ENCODE measurements at places on chromosomes 3 and 15.

DNA sequence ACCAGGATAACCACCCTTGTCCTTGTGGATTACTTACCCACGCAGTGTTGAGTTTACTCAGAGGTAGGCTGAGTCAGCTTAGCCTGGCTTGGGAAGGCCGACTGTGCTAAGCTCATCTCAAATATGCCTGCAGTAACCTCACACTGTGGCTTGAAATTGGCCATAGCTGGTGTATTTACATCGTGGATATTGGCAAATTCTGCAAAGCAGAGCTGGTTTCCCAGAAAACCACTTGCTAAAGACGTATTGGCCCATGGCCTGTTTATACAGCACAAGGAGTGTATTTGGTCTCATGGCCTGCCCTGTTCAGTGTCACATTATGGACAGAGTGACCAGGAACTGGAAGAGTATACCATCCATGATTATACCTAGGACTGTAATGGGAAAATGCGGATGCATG is 170.5 kb upstream of the UBE3A start:
- DNase-seq, result no peak

DNA sequence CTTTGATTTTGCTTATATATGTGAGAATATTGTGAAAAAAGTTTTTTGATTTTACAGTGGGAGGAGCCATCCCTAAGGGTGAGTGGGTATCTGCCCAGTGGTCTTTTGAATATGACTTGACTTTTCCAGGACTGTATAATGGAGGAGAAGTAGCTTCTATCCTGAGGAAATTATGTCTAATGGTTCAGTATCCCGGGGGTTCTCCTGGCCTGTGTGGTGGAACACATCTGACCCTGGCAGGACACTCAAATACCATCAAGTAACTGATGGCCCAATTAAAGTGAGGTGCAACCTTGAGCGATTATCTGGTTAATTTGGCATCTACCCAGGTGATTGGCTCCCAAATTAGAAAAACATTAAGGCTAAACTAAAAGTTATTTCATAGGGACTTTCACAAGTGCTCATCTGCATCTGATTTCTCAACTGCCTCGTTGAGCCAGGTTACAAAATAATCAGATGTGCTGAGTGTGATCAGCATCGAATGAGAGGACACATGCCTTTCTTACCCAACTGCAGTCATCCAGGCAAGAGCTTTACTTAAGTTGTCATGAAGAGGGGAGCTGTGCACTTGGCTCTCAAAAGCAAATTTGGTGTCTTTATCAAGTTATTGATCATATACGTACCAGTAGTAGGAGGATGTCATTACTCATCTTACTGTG is 201.4 kb downstream of the IL5RA start:
- no peak for DNase-seq

DNA sequence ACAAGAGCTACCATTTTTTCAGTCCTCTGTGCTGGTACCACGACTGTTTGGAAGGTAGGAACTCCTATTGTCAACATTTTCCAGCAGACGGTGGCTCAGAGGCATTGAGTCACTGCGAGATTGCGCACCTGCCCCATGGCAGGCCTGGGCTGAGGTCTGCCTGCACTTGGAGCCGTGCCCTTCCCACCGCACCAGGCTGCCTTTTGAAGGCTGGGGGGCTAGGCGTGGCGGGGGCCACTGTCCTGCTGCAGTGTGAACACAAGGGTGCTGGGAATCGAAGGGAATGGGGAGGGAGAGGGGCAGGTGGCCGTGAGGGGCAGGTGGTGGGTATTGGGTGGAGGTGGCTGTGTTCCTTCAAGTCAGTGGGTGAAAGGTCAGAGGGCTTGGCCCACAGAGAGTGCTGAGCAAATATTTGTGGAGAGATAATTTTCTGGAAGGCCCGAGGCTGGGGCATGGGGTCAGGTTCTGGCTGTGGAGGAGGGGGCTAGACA is 16.3 kb downstream of the SNX33 start:
- no peak for DNase-seq

- DNase-seq, result no peak
These were observed 26.2 kb downstream of the ATP13A3 start for GRCh38 chr3:194460566-194460965.

DNA sequence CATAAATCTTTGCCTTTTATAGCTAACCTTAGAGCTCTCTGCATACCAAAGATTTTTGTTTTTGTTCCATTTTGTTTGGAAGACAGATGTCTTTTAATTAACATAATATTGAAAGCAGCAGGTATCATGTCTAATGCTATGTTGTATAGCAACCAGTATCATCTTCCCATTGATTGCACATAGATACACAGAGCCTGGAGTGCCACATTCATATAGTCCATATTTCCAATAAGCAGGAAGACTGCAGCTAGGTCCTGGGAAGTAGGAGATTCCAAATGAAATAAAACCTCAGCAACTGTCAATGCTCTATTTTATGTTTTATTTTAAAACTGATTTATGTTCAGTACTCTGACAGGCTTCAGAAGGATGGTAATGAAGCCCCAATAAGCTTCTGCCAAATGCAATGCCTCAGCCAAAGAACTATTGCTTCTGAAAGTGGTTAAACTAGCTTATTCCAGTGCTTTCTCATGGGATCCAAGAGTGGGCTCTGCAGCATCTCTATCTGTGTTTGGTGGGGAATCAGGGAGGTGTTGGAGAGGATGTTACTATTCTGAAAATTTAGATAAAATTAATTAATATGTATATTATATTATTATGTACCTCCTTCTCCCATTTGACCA is 6.5 kb upstream of the KCNMB2 start:
- no peak for DNase-seq

- DNase-seq, result no peak
These were observed 10.9 kb downstream of the CCR5AS start for GRCh38 chr3:46395766-46396530.

Data from activated naive CD4-positive, alpha-beta T cell treated with anti-CD3 and anti-CD28 coated beads, Interleukin-2, amount 50 U/mL, for 72 hours (primary cell).